ENCODE measurements at places on chromosomes 3 and 15. TPM values are rescaled to one million over a fixed set of nuclear protein-coding genes. Genes with fewer than 3 reads are reported as not detected.

The CCNB2 gene
- total RNA-seq = 2.0 TPM

The UNC13C gene
- 16.0 TPM for total RNA-seq

The GRAMD1C gene
- total RNA-seq = 12.9 TPM

The CCDC33 gene
- 6.2 TPM for total RNA-seq

The DGKG gene
- total RNA-seq = 13.7 TPM

GRCh38 chr3:151578495-151578894, 117.6 kb upstream of the IGSF10 start:
- H3K4me3 ChIP-seq = no peak overlapping the region
- H3K4me1 ChIP-seq = no peaks in the 10 kb centered on the region
- no peaks in the 10 kb centered on the region for H3K27me3 ChIP-seq
- DNase-seq = no peak
- no peak overlapping the region for H3K27ac ChIP-seq

DNA sequence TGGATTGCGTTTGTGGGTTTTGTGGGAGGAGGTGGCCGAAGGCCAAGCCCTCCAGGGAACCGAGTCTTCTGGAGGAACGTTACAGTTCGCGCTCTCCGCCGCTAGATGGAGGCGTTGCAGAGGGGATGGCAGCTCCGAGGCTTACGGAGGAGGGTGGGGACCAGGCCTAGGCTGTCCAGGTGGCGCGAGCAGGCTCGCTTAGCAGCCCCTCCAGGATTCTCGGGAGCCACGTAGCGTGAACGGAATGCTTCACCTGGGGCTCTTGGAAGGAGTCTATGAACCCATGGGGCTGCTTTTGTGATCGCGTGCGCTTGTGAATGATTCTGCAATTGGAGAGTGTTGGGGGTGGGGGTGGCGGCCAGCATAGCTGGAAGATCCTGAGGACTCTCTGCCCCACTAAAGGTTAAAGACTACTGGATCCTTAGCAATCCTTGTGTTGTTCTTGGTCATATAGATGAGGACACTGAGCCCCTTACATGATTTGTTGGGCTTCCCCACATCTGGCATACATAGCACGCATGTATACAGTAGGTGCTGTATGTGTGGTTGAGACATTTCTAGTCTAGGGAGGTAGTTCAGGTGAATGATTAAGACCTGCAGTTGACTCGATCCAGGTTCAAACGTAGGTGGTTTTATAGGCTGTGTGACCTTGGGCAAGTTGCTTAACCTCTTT, 25.7 kb downstream of the FAM3D start:
- H3K4me1 ChIP-seq = no peaks in the 10 kb centered on the region
- H3K27me3 ChIP-seq = no peaks in the 10 kb centered on the region
- DNase-seq = peak; percentile 75

DNA sequence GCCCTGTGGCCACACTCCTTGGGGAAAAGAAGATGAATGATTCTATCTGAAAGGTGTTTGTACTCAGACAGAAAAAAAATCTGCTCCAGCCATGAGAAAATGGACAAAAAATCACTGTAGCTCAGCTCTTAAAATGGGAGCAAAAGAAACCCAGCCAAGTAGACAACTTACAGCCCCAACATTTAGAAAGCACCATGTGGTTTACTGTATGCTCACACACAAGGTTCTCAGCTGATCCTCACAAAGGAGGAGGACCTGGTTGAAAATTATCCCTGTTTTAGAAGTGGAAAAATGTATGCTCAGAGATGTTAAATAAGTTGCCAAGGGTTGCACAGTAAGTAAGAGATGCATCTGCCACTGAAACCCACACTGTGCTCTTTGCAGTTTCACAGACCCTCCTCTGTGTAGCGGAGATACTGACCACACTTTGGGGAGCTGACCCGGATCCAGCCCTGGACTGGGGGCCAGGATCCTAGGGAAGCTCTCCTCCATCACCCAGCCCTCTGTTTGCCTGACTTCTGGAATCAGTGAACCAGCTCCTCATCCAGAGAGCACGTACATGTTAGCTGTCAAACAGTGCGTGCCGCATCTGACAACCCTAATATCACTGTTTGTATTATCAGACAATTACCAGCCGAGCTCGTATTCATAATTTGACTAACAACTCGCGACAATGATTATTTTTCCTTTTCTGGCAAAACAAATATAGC, 32.7 kb upstream of the TPRG1 start:
- no peaks in the 10 kb centered on the region for H3K36me3 ChIP-seq
- H3K4me1 ChIP-seq = no peaks in the 10 kb centered on the region
- H3K27ac ChIP-seq = no peak overlapping the region
- no peaks in the 10 kb centered on the region for H3K27me3 ChIP-seq

GRCh38 chr15:83193721-83194120, 13.9 kb downstream of the HDGFL3 start:
- no peak overlapping the region for H3K27ac ChIP-seq
- H3K36me3 ChIP-seq = no peaks in the 10 kb centered on the region
- peaks cover 6% of the 10 kb centered on the region for H3K4me1 ChIP-seq
- H3K4me3 ChIP-seq = no peak overlapping the region

GRCh38 chr15:43275740-43276562, 9.2 kb upstream of the TGM5 start:
- H3K36me3 ChIP-seq = no peaks in the 10 kb centered on the region
- no peaks in the 10 kb centered on the region for H3K27me3 ChIP-seq
- no peak for DNase-seq

- H3K36me3 ChIP-seq = no peaks in the 10 kb centered on the region
- H3K27me3 ChIP-seq = no peaks in the 10 kb centered on the region
- no peaks in the 10 kb centered on the region for H3K4me1 ChIP-seq
- DNase-seq = no peak
These were observed 220.0 kb downstream of the FAM43A start for GRCh38 chr3:194905696-194906095.

DNA sequence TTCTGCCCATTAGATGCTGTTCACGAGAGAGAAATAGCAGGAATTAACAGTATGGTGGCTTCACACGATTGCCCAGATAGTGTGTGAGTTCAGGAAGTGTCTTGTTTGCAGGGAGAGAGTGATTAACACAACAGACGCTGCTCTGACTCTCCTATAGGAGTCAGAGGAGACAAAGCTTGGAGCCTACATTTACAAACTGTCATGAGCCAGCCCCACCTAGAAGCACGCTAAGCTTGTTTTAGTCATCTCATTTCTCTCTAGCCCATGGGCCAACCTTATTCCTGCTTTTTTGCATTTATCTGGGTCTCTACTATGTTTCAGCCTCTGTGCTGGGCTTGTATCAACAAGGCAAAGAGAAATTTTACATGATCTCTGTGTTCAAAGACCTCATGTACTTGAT, 128.3 kb upstream of the BFSP2 start:
- peak; percentile 69 for DNase-seq
- no peak overlapping the region for H3K27ac ChIP-seq
- H3K36me3 ChIP-seq = no peaks in the 10 kb centered on the region
- peaks cover 17% of the 10 kb centered on the region for H3K4me1 ChIP-seq

- no peak overlapping the region for H3K4me3 ChIP-seq
- H3K27ac ChIP-seq = no peak overlapping the region
- no peaks in the 10 kb centered on the region for H3K27me3 ChIP-seq
- DNase-seq = no peak
- H3K36me3 ChIP-seq = no peaks in the 10 kb centered on the region
- no peaks in the 10 kb centered on the region for H3K4me1 ChIP-seq
These were observed 3.6 kb downstream of the KLHL6 start for GRCh38 chr3:183551930-183552329.

DNA sequence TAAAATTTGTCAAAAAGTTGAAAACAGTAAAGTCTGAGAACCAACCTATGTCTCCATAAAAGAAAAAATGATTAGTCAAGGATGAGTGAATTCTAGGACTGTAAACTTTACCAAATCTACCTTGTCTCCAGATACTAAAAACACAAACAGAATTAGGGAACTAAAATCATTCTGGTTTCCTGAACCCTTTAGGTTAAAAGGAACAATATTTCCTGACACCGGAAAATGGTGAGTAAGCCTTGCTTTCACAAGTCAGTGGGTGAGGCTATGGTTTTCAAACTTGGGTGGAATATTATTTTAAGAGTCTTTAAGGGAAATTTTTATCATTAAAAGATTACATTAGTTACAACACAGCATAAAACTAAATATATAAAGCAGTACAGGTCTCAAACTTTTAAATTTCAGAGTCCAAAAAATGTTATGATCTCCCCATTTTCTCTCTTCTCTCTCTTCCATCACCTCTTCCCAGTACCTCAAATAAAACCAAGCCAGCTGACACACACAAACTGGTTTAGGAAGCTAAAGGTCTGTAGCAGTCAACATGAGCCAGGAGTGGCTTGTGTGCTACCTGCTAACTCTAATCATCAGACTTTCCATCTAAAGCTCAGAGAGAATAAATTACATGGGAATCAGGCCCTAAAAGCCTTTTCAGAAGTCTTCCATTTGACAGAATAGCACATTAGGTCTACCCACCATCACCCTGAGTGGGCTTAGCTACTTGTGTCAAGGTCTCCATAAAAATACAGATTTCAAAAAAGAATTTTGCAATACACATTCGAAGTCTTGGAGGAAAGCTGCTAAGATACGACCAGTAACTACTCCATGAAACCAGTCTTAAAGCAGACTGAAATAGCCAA, 2.2 kb downstream of the SLC12A6 start:
- no peaks in the 10 kb centered on the region for H3K36me3 ChIP-seq
- no peak overlapping the region for H3K4me3 ChIP-seq
- no peaks in the 10 kb centered on the region for H3K27me3 ChIP-seq
- H3K4me1 ChIP-seq = peaks cover 7% of the 10 kb centered on the region
- H3K27ac ChIP-seq = peak overlapping the region; percentile 62

GRCh38 chr3:78994174-78995027, 773.4 kb downstream of the ROBO1 start:
- no peak for DNase-seq
- H3K27ac ChIP-seq = no peak overlapping the region
- H3K4me1 ChIP-seq = no peaks in the 10 kb centered on the region
- H3K4me3 ChIP-seq = no peak overlapping the region
- H3K27me3 ChIP-seq = no peaks in the 10 kb centered on the region

DNA sequence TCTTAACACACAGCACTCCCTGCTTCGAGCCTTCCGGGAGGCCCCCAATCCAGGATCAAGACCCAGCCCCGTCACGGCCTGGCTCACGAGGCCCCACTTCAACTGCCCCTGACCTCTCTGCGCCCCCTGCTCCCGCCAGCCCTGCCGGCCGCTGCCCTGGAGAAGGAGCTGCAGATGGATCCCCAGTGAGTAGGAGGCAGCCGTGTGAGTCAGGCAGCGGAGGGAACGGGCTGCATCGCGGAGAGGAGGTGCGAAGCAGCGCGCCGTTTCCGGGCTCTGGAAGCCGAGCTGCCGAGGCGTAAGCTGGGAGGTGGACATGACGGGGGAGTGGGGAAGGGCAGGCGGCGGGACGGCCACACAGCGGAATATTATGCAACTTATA, 133.4 kb downstream of the TPRA1 start:
- H3K27me3 ChIP-seq = no peaks in the 10 kb centered on the region
- peak; percentile 9 for DNase-seq
- H3K4me1 ChIP-seq = no peaks in the 10 kb centered on the region
- no peaks in the 10 kb centered on the region for H3K36me3 ChIP-seq
- no peak overlapping the region for H3K4me3 ChIP-seq

DNA sequence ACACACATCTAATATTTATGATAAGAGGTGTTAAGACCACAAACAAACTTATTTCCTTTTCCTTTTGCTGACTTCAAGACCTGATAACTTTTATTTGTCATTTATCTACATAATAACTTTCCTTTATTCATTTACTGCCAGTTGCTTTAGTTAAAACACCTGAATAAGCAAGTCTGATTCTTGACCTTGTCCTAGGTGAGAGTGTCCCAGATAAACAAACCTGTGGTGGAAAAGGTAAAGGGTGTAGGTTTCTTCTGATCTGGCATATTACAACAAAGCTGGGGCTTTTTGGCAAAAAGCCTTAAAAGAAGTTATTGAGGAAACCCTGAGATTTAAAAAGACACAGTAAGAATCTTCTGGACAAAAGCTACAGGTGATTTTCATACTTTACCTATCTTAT, 191.5 kb downstream of the ZBBX start:
- H3K27me3 ChIP-seq = no peaks in the 10 kb centered on the region
- DNase-seq = no peak
- H3K27ac ChIP-seq = no peak overlapping the region
- H3K36me3 ChIP-seq = no peaks in the 10 kb centered on the region
- H3K4me3 ChIP-seq = no peak overlapping the region

DNA sequence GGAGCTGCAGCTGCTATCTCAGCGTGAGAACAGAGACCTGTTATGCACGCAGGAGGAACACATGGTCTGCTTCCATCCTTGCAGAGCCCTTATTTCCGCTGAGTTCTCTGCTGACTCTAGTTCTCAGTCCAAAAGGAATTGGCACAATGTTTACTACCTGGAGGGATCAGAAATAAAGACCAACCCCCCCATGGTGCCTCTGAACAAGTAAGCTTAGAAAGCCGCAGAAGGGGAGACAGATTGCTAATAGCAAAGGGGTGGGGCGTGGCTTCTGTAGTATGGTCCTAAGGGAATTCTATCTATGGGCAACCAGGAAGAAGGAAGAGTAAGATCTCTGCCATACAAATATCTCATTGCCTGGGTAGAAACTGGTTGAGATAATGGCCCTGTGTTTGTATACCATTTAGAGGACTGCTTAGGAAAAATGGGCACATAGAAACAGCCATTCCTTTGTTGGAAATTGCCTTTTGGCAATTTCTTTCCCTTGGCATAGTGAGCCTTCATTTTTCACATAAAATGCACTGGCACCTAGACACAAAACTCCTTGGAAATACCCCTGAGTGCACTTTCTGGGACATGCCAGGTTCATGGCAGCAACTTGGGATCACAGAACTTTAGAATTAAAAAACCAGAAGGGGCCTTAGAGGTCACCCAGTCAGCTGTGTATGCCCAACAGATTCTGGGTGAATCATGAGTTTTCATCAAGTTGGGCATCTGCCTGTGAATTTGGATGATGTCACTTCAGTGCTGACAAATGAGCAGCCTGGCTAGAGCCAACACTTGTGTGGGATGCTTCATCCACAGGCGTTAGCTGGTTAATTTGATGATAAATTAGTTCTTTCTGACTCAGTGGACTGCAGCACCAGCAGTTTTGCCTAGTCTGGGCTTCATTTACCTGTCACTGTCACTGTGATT, 57.4 kb upstream of the STXBP5L start:
- no peaks in the 10 kb centered on the region for H3K4me1 ChIP-seq
- H3K36me3 ChIP-seq = no peaks in the 10 kb centered on the region
- H3K27me3 ChIP-seq = no peaks in the 10 kb centered on the region
- no peak overlapping the region for H3K4me3 ChIP-seq

DNA sequence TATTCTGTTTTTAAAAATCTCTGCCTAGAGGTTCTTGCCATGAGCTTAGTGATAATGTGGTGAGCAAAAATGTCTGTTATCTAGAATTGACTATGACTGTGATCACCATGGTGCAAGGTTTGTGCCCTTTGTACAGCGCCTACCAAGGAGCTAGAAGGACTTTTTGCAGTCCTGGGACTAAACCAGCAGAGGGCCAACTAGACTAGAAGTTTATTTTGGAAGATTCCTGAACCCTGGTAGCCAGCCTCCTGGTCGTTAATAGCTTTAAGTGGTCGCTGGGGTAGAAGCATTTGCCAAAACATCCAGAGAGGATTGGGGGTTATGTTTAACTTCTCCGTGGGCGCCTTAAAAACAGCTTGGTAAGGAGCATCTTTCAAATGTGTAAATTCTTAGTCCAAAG, 7.8 kb downstream of the SCG5 start:
- no peak overlapping the region for H3K4me3 ChIP-seq
- H3K27me3 ChIP-seq = no peaks in the 10 kb centered on the region
- H3K36me3 ChIP-seq = no peaks in the 10 kb centered on the region
- H3K27ac ChIP-seq = no peak overlapping the region
- H3K4me1 ChIP-seq = no peaks in the 10 kb centered on the region
- DNase-seq = no peak

- peak; percentile 50 for DNase-seq
- peaks cover 16% of the 10 kb centered on the region for H3K4me1 ChIP-seq
- H3K27me3 ChIP-seq = no peaks in the 10 kb centered on the region
- peak overlapping the region; percentile 88 for H3K4me3 ChIP-seq
These were observed 61.0 kb upstream of the ANKRD28 start for GRCh38 chr3:15858547-15859506.

Measured in lung (tissue), 17 donors.